ENCODE measurements at places on chromosomes 16 and 17.
A peak's percentile ranks its signal among the peaks of the same experiment; 100 is the strongest.

DNA sequence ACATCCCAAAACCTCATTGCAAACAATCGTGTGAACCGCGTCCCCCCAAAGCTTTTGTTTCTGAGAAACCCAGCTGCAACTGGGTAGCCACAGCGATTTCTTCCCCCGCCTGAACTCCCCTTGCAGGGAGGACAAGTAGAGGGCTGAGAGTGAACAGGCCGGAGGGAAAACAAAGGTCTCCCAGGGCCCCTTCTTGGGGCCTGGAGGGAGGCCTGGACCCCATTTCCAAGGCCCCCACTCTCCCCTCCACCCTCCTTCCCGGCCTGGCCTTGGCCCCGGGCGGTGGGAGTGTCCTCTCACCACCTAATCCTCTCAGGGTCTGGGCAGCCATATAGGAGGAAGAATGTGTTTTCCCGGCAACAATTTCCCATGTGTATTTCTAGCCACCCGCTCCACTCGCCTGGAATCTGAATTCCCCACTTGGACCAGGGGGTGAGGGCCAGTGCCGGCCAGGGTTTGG lies 2.6 kb downstream of the GLIS2 start:
- DNase-seq, result no peak

DNA sequence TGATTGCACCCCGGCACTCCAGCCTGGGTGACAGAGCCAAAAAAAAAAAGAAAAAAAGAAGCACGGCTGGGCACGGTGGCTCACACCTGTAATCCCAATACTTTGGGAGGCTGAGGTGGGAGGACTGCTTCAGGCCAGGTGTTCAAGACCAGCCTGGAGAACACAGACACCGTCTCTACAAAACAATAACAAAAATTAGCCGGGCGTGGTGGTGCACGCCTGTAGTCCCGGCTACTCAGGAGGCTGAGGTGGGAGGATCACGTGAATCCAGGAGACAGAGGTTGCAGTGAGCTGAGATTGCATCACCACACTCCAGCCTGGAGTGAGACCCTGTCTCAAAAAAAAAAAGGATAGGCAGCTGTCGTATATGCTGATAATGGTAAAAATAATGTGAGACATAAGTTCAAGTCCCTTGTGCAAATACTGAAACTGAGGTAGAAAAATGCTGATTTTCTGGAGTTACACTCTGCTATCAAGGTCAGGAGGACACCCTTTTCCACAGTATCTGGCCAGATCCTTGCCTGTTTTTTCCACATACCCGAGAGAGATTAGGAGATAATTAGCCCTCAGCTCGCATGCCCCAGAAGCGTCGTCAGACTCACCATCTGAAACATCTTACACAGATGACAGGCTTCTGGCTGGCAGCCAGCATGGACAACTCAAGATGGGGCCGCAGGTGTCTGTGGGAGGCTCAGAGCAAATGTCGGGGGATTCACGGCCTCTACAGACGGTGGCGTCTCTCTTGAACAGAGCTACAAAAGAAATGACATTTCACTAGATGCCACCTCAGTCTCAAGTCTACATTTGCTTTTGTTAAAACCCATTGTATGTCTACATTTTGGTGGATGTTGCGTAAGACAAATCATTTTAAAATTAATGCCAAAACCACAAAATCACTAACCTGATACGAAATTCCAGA lies 36.8 kb downstream of the WDR45B start:
- DNase-seq, result peak; percentile 62

DNA sequence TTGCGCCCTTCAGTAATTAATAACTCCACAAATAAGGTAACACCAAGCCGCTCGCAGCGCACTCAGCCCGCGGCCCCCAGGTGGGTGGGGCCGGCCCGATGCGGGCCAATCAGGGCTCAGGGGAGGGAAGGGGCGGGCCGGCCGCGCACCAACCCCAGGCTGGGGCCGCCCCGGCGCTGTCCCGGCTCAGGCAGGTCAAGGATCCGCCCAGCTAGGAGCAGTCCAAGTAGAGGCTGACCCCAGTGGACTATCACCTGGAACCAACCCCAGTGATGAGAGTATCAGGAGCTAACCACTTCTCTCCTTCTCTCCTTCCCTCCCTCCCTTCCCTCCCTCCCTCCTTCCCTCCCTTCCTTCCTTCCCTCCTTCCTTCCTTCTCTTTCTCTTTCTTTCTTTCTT lies 110.8 kb downstream of the C16orf78 start:
- DNase-seq, result no peak

- DNase-seq, result no peak
Measured at GRCh38 chr17:29041571-29041970, 1.4 kb upstream of the PIPOX start.

DNA sequence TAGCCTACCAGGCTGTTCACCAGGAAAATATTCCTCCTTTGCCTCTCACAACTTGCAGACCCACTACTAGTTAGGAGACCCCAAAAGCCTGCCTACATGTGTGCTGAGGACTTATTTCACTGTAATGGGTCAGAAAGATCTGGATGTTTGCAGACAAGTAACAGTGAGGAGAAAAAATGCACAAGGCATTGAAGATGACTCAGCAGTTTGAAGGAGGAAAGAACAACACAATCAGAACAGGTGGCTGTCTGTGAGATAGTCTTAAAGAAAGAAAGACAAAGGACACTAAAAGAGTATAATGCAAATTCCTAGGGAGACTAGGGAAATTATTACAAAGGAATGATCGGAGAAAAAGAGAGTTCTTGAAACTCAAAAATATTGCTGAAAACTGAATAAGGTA lies 69.0 kb downstream of the ANKFN1 start:
- no peak for DNase-seq

DNA sequence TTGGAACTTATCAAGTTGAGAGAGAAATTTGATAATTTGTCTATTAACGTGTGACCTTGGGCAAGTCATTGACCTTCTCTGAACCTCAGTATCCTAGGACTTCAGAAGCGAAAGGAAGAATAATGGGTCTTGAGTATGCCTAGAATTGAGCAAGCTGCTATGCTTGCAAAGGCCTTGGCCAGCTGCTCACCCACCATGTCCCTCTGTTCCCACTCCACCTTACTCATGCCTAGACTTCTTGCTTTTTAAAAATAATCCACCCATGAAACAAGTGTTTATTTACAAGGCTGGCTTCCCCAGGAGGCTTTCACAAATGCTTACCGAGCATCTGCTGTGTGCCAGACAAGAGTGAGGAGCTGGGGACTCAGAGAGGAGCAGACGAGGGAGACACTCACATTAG lies 590.6 kb downstream of the MAF start:
- DNase-seq, result no peak

DNA sequence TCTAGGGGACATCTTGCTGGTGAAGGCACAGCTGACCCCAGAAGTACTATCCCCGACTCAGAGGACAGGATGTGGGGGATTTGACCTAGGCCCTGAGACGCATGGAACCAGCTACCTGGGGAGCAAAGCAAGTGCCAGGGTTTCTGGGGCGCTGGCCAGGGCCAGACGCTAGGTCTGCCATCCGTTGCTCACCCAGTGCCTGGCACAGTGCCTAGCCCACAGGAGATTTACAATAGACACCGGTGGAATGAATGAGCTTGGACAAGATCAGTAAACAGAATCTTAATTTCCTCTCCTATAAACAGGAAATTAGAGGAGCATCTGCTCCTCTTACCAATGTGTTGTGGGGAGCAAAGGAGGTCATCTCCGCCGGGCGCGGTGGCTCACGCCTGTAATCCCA lies 5.0 kb downstream of the RPRML start:
- DNase-seq, result no peak

DNA sequence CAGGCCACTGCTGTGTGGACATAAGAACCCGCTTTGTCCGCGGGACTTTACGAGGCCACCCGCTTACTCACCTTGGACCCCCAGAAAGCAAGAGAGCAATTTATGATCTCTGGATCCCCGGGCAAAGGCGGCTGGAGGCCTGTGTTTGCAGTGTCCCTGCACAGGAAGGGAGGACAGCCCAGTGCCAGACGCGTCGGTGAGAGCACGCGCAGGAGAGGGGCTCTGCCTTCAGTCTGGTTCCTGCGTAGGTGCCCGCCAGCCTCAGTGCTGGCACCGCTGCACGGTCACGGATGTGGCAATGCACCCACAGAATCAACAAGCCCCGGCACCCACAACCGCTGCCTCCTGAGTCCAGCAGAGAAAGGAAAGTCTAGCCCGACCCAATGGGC lies 248.4 kb downstream of the C16orf95 start:
- no peak for DNase-seq

DNA sequence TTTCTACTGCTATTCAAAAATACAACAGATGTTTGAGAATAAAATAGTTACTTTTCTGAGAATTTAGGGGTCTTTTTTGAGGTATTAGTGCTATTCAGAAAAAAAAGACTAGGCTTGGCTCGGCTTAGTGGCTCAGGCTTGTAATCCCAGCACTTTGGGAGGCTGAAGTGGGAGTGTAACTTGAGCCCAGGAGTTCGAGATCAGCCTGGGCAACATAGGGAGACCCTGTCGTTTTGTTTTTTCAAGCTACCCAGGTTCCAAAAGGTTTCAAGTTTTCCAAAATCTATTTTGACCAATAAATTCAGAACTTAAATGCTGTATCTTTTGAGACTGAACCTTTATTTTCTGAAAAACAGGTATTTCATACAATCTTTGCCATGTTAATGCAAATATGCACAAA lies 3.2 kb upstream of the ARL6IP1 start:
- DNase-seq, result no peak

Data from NCI-H1105 (cell line).